ENCODE measurements at places on chromosomes 4 and X.
A peak's percentile ranks its signal among the peaks of the same experiment; 100 is the strongest.

DNA sequence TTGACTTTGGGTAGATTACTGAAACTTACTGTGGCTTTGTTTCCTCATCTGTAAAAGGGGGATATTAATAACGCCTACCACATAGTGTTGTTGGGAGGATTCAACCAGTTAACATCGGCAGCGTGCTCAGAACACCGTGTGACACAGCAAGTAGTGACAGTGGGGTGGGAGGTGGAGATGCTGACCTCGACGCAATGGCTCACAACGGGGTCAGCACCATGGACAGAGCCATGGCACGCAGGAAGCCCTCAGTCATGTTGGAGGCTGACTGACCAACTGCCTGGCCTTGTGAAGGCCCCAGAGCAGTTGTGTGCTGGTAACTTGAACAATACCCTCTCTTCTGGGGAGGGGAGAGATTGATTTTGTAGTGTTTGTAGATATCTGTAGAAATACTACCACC is 93.2 kb downstream of the WFS1 start:
- no peak for DNase-seq

DNA sequence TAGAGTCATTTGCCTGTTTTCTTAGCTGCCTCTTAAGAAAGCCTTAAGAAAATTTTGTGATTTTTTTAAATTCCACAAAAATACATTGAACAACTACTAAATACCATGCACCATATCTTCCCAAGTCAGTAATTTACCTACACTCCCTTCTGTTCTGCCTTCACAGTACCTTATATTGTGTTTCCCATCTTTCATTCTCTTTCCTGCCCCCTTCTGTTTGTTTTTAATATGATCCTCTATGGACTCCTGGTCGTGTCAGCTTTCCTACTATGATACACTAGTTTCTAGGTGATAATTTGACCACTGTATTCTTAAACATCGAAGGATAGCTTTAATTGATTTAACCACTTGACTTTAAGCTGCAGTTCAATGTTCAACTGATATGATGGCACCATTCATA is 297.7 kb upstream of the HAND2 start:
- no peak for DNase-seq

DNA sequence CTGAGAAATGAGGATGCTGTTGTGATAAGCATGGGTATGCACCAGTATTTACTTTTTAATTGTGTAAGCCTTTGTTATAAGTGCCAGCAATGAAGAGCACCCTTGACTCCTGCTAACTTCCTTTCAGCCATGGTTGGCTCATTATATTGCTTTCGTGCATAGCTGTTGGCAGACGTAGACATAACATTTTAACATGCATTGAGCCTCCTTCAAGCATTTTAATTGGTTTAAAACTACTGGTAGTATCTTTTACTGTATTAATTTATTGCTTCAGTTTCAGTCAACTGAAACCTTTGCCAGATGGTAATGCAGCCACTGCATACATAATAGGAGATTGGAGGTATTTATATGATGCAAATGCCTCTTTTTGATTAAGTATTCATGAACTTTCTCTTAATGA is 1285.4 kb downstream of the PCDH18 start:
- no peak for DNase-seq

- no peak for DNase-seq
These were observed 52.7 kb downstream of the ASB9 start for GRCh38 chrX:15217161-15217560.

DNA sequence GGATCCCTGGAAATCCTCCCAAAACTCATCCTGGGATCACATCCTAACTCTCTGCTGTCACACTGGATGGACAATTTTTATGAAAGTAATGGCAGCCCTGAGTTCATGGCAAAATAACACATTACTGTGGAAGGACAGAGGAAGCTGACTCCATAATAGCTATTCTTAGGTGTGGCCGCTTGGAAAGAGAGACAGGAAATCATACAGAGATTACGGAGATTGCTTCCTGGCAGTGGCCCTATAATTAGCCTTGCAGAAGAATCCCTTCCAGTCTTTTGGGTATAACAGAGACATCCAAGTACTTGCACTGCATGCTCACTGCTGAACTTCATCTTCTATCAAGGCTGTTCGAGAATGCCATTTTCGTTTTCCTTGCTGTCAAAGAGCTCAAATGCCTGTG is 133.1 kb upstream of the VCX start:
- DNase-seq: no peak

GRCh38 chr4:8439168-8439567 is 1.4 kb downstream of the ACOX3 start:
- DNase-seq: no peak

GRCh38 chrX:9905288-9905687 is 61.9 kb upstream of the CLDN34 start:
- no peak for DNase-seq

GRCh38 chrX:1430451-1430850 is 22.3 kb downstream of the ASMTL start:
- no peak for DNase-seq

DNA sequence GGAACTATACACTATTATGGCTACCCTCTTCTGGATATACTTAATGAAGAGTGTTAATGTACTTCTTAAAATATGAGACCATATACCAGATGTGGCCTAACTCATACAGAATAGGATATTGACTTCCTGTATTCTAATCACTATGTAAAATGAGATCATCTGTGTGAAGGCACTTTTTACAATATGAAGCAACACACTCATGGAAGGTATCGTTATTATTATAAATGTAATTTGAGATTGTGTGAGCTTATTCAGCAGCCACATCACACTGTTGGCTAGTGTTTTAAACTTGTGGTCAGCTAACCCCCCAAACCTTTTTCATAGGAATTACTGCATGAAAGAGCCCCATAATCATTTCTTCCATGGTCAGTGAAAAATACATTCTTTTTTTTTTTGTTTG is 281.8 kb upstream of the TEX13A start:
- DNase-seq: no peak

DNA sequence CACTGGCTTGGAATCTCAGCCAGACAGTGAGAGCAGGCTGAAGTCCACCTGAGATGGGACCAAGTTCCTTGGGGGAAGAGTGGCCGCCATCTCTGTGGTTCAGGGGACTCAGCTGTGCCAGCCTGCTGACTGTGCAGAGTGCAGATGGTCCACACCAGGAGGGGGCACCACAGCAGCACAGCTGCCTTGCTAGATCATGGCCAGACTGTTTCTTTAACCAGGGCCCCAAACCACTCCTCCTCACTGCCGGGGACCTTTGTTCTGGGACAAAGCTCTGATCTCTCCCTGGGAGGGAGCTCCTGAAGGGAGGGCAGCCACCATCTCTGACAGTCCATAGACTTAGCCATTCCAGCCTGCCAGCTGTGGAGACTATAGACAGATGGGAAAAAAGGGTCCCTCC is 2189.6 kb downstream of the PCDH7 start:
- DNase-seq: no peak

- DNase-seq: no peak
These were observed 16.4 kb upstream of the DCAF8L1 start for GRCh38 chrX:27997622-27998021.

DNA sequence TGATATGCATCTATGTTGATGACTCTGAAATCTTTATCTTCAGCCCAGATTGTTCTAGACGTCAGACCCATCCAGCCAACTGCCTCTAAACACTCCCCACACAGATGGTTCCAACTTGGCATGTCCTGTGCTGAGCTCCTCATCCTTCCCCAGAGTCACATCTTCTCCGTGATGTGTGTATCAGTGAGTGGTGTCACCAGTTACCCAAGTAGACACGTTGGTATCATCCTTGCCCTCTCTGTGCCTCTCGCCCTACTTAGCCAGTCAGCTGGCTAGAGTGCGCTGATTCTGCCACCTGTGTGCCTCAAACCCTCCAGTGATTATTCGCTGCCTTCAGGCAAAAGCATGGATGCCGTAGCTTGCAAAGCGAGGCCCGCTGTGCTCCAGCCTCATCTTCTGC is 18.6 kb downstream of the PRIMPOL start:
- DNase-seq: no peak

- DNase-seq: no peak
These were observed 1.2 kb upstream of the TRPC5 start for GRCh38 chrX:112083624-112084326.

DNA sequence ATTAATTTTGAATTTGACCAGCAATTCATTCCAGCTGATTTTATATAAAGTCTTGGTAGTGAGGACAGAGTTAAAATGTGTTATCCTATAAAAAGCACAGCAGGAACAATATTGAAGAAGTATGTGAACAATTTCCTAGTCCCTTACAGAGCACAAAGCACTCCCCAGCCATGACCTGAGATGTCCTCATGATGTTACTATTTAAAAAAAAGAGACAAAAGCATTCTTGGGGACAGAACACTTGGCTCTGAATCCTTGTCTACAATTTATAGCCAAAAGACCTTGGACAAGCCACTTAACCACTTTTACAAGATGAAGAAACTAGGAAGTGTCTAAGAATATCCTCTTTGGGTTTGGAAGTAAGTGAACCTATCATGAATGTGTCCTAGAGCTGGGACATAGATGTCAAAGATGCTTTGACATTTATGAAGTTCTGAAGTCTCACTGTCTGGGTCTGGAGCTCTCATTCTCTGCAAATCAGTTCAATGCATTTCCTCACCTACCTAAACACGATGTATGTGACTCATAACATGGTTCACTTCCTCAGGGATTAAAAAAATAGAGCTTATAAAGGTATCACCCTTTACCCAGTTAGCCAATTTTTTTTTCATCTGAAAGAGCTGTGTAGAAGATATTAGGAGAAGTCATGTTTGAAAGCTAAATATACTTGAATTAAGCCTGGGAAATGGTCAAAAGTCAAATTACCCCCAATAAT is 61.4 kb downstream of the IGFBP7 start:
- no peak for DNase-seq

DNA sequence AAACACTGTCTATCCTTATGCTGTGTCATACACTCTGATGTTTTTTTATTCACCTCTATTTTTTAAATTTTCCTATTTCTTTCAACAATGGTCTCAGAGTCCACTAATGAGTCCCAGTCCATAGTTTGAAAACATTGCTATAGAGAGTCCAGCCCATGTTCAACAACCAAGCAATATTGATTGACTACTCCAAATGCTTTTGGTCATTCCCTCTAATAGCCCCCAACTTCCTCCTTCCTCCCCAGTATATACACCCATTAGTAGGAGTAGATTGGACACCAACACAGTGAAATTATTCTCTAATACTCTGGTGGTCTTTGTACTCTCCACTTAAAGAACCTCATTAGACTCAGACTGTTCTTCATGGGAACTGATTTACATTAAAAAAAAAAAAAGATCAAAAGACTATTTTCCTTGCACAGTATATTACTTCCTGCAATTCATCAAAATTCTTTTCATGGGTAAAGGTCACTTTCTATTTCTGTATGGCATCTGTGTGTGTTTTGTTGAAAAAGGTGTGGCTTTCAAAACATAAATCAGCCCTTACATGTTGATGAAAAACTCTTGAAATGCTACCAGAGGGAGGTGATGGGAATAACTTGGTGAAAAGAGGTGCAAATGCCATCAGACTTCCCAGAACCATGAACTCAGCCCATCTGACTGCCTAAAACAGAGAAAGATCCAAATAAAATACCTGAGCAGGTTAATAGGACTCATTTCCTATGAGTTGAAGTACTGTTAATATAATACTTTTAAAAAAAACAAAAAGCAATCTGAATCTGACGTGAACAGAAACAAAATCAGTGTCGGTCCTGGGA is 250.3 kb upstream of the KLF3 start:
- DNase-seq: no peak

- no peak for DNase-seq
These were observed 61.9 kb downstream of the ARHGAP10 start for GRCh38 chr4:147793569-147794313.

DNA sequence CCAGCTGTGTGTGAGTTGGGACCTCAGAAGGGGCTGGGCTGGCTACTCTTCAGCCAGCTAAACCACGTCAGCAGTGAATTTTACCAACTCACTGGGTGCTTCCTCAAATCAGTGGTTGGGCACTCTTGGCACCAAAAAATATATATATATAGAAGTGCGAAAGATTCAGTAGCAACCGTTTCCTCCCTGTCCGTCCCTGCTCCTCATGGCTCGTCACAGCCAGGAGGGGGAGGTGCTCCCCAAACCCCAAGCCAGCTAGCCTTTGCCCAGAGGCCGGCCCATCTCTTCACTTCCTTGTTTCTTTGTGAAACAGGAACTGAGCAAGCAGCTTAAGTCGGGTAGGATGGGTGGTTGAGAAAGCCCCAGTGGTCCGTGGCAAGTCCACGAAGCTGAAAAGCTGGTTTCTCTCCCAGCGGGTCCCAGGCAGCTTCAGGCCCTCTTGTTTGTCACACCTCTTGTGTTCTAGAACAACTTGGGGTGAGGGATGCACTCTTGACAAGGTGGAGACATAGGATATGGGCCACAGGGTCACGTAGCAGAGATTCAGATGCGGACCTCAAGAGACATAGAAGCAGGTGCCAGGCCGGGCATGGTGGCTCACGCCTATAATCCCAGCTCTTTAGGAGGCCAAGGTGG is 6.8 kb upstream of the SASH3 start:
- DNase-seq: peak; percentile 40

GRCh38 chr4:37836838-37837440 is 10.5 kb downstream of the PGM2 start:
- DNase-seq: no peak

DNA sequence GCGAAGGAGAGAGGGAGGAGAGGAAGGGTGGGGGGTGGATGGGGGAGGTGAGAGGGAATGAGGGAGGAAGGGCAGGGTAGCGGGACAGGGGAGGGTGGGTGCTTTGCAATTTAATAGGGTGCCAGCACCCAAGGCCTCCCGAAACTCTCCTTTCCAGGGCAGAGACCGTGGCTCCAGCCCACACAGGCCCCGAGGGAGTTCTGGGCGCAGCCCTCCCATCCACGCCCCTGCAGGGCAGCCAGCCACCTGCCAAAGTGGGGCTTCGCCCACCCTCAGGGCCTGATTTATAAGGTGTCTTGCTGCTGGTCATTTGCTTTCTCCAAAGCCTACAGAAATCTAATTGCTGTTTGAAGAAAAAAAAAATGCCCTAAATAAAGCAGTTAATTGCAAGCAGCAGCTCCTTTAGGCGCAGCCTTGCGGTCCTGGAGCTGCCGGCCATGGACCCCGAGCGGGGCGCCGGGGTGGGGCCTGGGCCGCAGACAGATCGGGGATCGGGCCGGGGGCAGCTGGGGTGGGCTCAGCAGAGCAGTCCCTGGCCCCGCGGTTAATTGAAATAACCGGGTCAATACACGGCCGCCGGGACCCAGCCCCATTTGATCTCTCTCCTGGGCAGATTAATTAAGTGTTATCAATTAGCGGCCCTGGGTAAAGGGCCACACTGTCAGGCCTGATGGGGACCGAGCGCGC is 106.0 kb upstream of the NKX1-1 start:
- no peak for DNase-seq

DNA sequence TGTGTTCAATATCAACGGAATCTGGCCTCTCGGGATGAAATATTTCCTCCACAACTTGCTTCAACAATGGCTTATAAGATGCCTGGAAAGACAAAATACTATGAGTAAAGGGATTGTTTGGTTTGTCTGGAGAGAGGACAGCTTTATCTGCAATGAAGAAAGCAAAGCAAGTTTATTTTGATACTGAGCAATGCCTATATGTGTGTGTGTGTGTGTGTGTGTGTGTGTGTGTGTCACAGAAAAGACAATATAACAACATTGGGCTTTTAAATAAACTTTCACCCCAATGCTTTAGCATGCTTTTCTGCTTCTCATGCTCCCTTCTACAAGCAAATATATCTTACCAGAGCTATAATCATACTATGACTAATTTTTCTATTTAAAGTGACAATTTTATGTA is 45.4 kb downstream of the RASL11B start:
- no peak for DNase-seq

GRCh38 chrX:51361251-51361650 is 28.6 kb downstream of the NUDT10 start:
- no peak for DNase-seq
